ENCODE measurements at places on chromosomes 11 and 22. TPM values are rescaled to one million over a fixed set of nuclear protein-coding genes. Genes with fewer than 3 reads are reported as not detected.
A peak's percentile ranks its signal among the peaks of the same experiment; 100 is the strongest.

Gene KCNQ1OT1
- 1.2 TPM for total RNA-seq

Gene BATF2
- 0.72 TPM for total RNA-seq

GRCh38 chr11:121696177-121696871 is 243.6 kb upstream of the SORL1-AS1 start:
- H3K27ac ChIP-seq, result no peak overlapping the region
- no peak overlapping the region for H3K4me3 ChIP-seq
- no peaks in the 10 kb centered on the region for H3K4me1 ChIP-seq
- no peaks in the 10 kb centered on the region for H3K36me3 ChIP-seq
- no peak for DNase-seq
- H3K27me3 ChIP-seq, result no peaks in the 10 kb centered on the region

DNA sequence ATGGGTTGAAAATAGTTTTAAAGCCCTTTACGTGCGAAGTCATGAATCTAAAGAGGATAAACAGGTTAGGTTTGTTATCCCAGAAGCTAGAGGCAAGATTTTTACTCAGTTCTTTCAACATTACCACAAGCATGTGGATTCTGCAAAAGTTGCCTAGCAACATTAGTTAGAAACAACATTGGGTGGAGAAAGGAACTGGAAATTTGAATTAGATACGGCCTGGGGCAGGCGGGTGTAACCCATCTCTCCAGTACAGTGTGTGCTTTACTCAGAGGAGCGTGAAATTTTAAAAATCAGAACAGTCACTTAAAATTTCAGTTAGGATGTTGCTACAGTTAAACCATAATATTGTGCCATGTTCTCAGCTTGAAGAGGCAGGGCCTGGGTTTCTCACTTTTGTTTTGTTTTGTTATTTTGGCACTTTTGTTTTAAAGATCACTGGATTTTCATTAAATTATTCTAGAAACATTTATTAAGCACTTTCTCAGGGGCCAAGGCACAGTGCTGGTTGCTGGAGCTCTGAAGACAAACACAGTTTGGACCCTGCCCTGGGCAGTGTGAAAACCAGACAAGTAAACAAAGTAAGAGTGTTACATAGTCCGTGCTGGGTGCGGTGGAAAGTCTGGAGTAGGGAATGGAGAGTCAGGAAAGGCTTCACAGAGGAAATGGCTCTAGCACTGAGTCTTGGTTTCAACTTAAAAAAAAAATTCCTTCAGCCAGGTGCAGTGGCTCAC is 4.4 kb upstream of the WEE1 start:
- peaks cover 1% of the 10 kb centered on the region for H3K36me3 ChIP-seq
- H3K27me3 ChIP-seq, result no peaks in the 10 kb centered on the region
- DNase-seq, result peak; percentile 71
- peaks cover 8% of the 10 kb centered on the region for H3K4me1 ChIP-seq
- H3K4me3 ChIP-seq, result peak overlapping the region; percentile 18

- no peak overlapping the region for H3K4me3 ChIP-seq
- H3K27ac ChIP-seq, result no peak overlapping the region
- no peaks in the 10 kb centered on the region for H3K4me1 ChIP-seq
- no peaks in the 10 kb centered on the region for H3K27me3 ChIP-seq
- no peak for DNase-seq
- H3K36me3 ChIP-seq, result peaks cover 2% of the 10 kb centered on the region
Observed at GRCh38 chr22:28094771-28095170, 175.7 kb upstream of the PITPNB start.

GRCh38 chr11:10730151-10730550 is 20.9 kb upstream of the CTR9 start:
- no peak for DNase-seq
- H3K36me3 ChIP-seq, result no peaks in the 10 kb centered on the region
- H3K4me3 ChIP-seq, result no peak overlapping the region
- no peaks in the 10 kb centered on the region for H3K4me1 ChIP-seq
- no peaks in the 10 kb centered on the region for H3K27me3 ChIP-seq

DNA sequence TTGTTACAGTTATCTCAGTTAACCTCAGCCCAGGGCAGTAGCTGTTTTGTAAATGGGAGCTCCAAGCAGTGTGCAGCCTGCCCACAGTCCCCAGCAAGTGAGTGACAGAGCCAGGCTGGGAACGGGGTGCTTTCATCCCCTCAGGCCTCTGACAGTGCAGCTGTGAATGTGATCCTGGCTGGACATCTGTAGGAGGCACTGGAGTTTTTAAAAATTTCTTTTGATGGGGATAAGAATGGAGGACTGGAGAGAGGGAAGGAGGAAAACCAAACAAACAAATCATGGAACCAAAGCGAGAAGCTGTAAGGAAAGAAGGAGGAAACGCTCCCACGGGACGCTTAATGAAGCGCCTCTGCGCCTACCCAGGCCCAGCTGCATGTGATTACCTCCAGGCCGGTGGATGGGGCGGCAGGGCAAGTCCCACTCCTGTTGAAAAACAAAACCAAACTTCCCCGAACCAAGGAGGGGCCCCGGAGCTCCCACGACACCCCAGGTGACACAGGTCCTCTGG is 40.6 kb downstream of the SCUBE1 start:
- no peaks in the 10 kb centered on the region for H3K27me3 ChIP-seq
- H3K4me3 ChIP-seq, result no peak overlapping the region
- DNase-seq, result no peak
- no peaks in the 10 kb centered on the region for H3K36me3 ChIP-seq
- no peaks in the 10 kb centered on the region for H3K4me1 ChIP-seq

All from H9 (cell line).